Hematopoietic multipotent progenitor cell treated with erythropoietin and hydrocortisone succinate and interleukin-3 and kit ligand, for 6 days (in vitro differentiated cells): ENCODE measurements at places on chromosomes 3 and 15.

GRCh38 chr15:52677593-52678467, 1.4 kb downstream of the ATOSA start:
- DNase-seq = peak; percentile 82

DNA sequence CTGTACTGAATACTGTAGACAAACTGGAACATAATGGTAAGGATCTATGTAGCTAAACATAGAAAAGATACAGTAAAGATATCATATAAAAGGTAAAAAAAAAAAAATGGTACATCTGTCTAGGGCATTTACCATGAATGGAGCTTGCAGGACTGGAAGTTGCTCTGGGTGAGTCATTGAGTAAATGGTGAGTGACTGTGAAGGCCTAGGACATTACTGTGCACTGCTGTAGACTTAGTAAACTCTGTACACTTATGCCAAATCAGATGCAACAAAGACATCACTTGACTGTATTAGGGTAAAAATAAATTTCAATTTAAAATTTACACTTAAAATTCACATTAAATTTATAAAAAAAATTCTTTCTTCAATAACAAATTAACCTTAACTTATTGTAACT, 281.3 kb upstream of the LMCD1 start:
- DNase-seq = no peak

DNA sequence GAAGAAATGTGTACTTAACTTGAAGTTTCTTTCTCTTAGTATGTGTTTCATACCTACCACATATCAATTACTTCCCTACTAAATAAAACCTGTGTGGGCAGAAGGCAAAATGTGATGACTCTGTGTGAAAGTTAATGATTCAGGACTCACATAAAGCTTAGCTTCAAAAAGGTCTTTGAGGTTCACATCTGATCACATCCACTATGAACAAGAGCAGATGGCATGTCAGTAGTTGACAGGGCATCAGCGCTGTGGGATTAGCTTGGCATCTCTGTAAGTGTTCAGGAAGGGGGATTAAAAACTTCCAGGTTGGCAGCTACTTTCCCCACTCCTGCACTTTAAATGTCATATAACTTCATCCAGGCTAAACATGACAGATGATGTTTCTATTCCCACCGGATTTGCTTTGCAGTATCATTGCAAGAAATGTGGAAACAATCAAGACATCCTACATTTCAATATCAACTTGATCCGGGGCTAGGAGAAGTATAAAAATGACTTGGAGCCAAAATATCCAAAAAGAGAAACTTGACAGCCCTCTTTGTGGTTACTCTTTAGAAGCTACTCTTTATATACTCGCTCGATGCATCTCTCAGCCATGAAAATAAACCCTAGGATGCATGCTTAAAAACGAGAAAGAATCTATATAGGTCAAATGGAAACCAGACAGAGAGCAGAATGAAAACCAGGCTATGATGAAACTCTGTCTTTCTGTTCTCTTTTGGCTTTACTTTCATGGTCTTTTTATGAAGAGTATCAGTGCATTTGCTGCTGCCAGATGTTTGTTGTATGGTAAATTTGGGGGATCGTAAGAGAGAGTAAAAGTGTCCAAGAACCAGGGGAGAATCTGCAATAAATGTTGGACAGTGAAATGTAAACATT, 273.1 kb upstream of the ALCAM start:
- no peak for DNase-seq

- no peak for DNase-seq
These were observed 3.8 kb upstream of the OR4F15 start for GRCh38 chr15:101808201-101808600.

DNA sequence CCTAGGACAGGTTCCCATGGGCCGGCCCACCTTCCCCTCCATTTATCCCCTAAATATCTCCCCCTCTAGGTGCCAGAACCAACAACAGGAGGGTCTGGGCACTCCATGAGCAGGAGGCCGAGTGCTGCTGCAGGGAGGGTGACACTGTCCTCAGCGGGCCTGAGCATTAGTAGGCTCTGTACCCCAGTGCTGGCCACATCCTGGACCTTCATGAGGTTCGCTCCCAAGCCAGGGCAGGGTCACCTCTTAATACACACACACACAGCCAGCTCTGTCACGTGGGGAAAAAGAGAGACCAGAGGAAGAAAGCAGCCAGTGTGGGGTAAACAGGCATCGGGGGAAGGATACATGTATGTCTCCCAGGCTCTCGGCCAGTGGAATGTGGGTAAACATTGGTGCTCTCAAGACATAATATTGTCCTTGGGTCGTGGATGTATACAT, 27.9 kb upstream of the SEMA3F start:
- DNase-seq = no peak

GRCh38 chr3:60325610-60326170, 925.6 kb downstream of the FHIT start:
- DNase-seq = peak; percentile 73
